ENCODE measurements at places on chromosomes 2 and 18.

- no peak for DNase-seq
These were observed 125.3 kb downstream of the PIK3C3 start for GRCh38 chr18:42080340-42080739.

DNA sequence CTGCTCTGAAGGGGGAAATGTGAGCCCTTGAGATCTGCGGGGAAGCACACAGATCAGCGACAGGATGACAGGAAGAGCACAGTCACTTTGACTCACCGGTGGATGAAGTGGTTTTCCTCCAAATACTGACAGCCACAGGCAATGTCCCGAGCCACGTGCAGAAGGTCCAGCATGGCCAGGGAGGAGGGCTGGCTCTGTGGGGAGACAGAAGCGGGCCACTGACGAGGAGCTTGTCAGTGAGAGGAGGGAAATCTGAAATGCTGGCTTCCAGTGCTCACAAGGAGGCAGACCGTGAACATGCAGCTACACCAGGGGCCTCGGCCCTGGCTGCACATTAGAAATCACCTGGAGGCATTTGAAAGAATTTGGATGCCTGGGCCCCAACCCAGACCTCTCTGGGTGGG lies 98.7 kb downstream of the CLIP4 start:
- DNase-seq, result no peak

GRCh38 chr2:56380861-56381260 lies 197.1 kb downstream of the CCDC85A start:
- no peak for DNase-seq

DNA sequence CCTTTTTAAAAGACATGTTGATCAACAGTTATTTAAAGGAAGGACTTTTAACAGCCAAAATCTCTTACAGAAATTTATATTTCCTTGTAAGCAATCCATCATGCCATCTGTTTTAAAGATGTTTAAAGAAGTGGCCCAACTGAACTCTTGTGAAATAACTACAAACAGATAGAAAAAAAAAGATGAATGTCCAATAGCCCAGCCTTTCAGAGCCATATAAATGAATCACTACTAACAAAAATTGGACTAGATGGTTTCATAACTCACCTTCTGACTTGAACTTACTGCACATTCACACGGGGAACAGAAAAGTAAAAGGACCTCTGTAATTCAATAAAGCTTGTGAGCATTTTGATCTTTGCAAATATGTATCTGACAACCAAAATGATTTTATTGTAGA lies 319.0 kb upstream of the CHAC2 start:
- DNase-seq, result no peak

DNA sequence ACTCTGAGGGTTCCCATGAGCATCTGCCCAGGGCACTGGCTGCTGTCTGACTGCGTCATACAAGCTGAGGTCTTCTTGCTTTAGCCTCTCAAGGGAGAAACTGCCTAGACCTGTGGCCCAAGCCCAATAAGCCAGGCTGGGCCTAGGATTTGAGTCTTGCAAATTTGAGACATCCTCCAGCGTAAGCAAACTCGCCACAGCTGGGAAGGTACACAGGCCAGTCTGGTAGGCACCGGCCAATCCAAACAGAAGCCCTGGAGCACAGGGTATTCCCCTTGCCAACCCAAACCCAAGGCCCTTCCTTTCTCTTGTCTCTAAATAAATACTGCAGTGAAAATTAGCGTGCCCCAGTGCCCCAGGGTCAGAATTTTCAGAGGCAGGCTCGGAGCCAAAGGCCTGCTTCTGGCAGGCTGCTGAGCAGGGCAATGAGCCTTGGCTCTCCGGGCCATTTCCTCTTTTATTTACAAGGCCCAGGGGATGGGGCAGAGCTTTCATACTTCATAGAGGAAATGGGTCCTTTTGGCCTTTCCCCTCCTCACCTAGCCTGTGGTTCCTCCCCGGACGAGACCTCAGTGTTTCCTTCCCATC lies 33.3 kb downstream of the POLR1A start:
- no peak for DNase-seq

GRCh38 chr2:190179754-190180312 lies 117.3 kb upstream of the MSTN start:
- DNase-seq, result no peak

GRCh38 chr2:236363711-236364277 lies 99.6 kb upstream of the ASB18 start:
- no peak for DNase-seq

All from stimulated activated CD8-positive, alpha-beta memory T cell treated with anti-CD3 and anti-CD28 coated beads, Interleukin-2, amount 100 ng/mL, for 1 hour (primary cell).